ENCODE measurements at places on chromosomes 1 and 21. TPM values are rescaled to one million over a fixed set of nuclear protein-coding genes. Genes with fewer than 3 reads are reported as not detected.

Gene EFCAB14
- total RNA-seq, result 62.9 TPM

Gene ARL8A
- total RNA-seq, result 30.3 TPM

Gene RBBP5
- total RNA-seq, result 22.7 TPM

Gene LACTBL1
- not detected for total RNA-seq

Gene CFAP107
- not detected for total RNA-seq
